ENCODE measurements at places on chromosomes 13 and 19. TPM values are rescaled to one million over a fixed set of nuclear protein-coding genes. Genes with fewer than 3 reads are reported as not detected.

SYNE4 gene
- not detected for total RNA-seq

XRCC1 gene
- total RNA-seq = 23.6 TPM

ZNF682 gene
- total RNA-seq = 0.93 TPM

PSG1 gene
- 1.1 TPM for total RNA-seq

ZNF790 gene
- 2.9 TPM for total RNA-seq

NDUFA13 gene
- total RNA-seq = 82.0 TPM

SPRED3 gene
- 3.4 TPM for total RNA-seq

EID2B gene
- total RNA-seq = 3.1 TPM

METTL21C gene
- total RNA-seq = not detected
